ENCODE measurements at places on chromosomes 7 and 10.

GRCh38 chr10:116802474-116802873, 46.8 kb upstream of the ENO4 start:
- no peak for DNase-seq

DNA sequence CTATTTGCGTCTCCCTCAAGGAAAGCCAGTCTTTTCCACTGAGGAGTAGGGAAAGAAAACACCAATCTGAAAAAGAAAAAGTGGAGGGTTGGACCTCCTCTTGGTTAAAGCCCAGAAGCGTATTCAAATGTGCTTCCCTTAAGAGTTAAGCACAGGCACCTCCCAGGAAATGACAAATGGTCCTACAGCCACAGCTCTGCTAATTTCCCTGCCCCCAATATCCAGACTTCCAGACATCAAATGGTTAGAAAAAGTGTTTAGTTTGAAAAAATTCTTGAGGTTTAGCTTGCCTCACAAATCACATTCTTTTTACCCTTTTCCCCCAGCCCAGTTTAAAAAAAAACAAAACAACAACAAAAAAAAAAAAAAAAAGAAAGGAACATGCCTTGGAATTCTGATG, 19.0 kb upstream of the COL1A2 start:
- no peak for DNase-seq

DNA sequence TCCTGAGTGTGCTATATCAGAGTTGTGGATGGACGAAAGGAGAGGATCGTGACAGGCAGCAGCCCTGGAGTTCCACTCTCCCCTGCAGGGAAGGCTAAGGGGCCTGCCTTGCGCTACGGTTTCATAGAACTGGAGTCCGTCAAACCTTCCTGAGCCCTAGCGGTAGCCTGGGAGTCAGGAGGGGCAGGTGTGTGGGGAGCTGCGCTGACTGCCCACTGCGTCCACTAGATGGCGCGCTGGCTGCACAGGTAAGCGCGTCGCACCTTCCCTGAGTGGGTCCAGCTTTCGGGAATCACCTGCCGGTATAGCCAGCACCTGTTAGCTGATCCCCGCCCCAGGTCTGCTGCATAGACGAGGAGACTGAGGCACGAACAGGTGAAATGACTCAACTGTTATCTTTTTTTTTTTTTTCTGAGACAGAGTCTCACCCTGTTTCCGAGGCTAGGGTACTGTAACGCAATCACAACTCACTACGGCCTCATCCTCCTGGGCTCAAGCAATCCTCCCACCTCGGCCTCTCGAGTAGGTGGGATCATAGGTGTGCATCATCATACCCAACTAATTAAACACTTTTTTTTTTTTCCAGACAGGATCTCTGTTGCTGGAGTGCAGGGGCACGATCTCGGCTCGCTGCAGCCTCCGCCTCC, 20.2 kb upstream of the BAIAP2L1 start:
- peak; percentile 13 for DNase-seq

- DNase-seq, result no peak
These were observed 190.5 kb upstream of the PPP2R2D start for GRCh38 chr10:131710142-131710861.
